Right atrium auricular region (tissue), 2 donors: ENCODE measurements at places on chromosomes 1 and 21. TPM values are rescaled to one million over a fixed set of nuclear protein-coding genes. Genes with fewer than 3 reads are reported as not detected.

- no peak for DNase-seq
Measured at GRCh38 chr1:229208481-229208880, 62.4 kb upstream of the RAB4A start.

DNA sequence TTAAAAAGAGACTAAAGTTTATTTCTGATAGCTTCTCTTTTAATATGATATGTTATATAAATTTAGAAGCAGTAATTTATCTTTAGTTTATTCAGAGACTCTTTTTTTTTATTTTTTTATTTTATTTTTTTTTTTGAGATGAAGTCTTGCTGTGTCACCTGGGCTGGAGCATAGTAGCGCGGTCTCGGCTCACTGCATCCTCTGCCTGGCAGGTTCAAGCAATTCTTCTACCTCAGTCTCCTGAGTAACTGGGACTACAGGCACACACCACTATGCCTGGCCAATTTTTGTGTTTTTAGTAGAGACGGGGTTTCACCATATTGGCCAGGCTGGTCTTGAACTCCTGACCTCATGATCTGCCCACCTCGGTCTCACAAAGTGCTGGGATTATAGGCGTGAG, 89.6 kb downstream of the DISP1 start:
- DNase-seq: no peak

GRCh38 chr1:118479351-118479750, 294.3 kb upstream of the SPAG17 start:
- no peak for DNase-seq

DNA sequence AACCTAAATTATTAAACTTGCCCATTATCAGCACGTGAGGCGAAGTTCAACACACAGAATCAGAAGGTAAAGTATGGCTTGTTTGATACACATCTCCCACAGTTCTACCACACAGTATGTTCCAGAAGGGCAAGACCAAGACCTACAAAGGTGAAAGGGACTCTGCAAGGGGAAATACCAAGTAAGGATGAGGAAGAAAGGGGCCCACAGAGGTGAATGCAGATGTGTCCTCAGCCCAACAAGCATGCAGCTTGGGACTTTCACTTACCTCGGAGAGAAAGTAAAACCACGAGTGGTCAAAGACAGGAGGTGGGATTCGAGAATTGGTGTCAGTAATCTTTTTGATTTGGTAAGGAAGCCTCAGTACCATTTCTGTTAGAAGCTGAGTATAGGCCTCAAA, 85.8 kb downstream of the UBR4 start:
- DNase-seq: no peak

GRCh38 chr1:19476450-19477190, 8.7 kb downstream of the CAPZB start:
- no peak for DNase-seq

FOXD2 gene
- total RNA-seq: not detected

DNA sequence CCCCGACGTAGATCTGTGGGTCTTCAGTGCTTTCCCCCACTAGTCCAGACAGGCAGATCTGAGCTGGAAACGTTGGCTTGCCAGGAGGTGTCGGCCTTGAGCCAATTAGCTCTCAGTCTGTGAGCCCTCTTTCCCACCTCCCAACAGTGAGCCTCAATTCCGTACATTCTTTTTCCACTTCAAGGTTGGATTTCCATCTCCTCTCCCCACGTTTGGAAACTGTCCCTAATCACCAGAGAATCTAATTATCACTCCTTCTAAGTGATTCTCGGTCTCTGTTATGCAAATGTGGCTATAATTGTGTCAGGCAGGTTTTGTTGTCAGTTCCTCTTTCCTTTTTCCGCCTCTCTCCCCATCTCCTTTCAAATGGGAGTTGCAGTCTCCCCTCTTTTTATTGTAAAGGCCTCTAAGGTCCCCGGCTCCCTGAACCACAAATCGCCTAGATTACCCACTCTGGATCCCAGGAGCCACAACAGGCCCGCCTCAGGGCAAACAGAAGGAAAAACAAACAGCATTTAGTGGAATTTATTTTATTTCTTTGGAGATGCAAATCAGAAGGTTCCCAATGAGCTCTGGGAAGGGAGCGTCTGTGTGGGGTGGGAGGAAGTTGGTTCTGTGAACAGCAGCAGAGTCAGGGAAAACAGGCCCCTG, 29.4 kb upstream of the LRRN2 start:
- DNase-seq: no peak

LRRC3 gene
- total RNA-seq: 1.7 TPM

FCGR3A gene
- 2.9 TPM for total RNA-seq

DNA sequence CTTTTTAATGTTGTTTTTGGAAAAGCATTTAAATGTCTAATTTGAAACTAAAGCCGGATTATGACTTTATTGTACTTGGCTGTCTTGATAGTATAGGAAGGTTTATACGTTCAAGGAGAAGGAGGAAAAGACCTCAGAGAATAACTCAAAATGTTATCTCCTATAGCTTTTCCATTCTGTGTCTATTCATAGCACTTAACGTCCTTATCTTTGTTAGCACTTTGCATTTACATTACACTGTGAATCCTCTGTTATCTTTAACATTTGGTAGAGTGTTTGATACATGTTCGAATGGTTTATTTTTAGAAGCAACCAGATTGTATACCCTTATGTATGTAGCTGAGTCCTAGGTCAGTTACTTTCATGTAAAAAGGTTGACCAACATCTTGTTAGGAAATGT, 50.8 kb upstream of the PODN start:
- no peak for DNase-seq

- no peak for DNase-seq
Measured at GRCh38 chr1:61956016-61956645, 213.9 kb downstream of the PATJ start.

DNA sequence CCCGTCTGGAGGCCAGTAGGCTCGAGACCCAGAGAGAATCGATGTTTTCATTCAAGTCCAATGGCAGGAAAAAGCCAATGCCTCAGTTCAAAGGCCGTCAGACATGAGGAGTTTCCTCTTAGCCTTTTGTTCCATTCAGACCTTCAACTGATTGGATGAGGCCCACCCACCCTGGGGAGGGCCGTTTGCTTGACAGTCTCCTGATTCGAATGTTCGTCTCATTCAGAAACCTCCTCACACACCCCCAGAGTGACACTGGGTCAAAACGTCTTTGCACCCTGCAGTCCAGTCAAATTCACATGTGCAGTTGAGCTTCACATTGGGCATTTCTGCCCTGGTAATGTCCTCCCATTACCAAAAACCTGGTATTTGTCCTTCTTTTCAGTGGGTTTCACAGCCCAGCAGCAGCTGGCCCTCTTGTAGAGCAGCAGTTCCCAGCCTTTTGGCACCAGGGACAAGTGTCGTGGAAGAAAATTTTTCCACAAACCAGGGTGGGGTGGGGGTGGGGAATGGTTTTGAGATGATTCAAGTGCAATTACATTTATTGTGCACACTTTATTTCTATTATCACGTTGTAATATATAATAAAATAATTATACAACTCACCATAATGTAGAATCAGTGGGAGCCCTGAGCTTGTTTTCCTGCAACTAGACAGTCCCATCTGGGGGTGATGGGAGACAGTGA, 40.1 kb downstream of the RSPH1 start:
- no peak for DNase-seq

IRF6 gene
- 30.4 TPM for total RNA-seq

- DNase-seq: no peak
Measured at GRCh38 chr1:196399713-196400112, 208.5 kb downstream of the KCNT2 start.

GRCh38 chr21:41866274-41866809, 12.8 kb downstream of the PRDM15 start:
- no peak for DNase-seq

DNA sequence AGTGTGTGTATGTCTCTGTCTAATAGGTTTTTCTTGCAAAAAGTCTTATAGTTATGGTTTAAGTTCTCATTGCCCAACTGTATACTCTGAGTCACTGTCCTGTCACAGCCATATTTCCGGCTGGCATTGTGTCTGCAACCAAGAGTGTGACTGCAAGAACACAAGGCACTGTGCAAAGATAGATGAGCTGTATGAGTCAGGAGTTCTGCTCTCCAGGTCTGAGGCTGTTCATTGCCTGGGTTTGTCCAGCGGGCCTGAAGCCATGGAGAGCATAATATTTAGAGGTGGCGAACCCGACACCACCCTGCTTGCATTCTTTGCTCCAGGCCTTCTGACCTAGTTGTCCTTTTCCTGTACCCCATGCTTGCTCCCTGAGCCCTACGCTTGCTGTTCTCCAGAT, 50.9 kb upstream of the CNIH3 start:
- DNase-seq: no peak

DNA sequence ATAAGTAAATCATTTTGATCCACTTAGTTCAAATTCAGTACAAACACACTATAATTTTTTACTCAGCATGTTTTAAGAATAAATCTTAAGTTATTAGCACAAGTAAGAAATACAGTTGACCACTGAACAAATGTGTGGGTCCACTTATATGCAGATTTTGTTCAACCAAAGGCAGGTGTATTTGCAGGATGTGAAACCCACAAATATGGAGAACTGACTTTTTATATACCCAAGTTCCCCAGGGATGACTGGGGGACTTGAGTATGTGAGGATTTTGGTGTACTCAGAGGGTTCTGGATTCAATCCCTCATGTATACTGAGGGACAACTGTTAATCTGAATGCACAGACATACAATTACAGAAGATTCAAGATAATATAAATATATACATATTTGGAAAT, 25.7 kb upstream of the ERICH3 start:
- DNase-seq: no peak

MSH4 gene
- 0.11 TPM for total RNA-seq

CHI3L2 gene
- 9.9 TPM for total RNA-seq

DNA sequence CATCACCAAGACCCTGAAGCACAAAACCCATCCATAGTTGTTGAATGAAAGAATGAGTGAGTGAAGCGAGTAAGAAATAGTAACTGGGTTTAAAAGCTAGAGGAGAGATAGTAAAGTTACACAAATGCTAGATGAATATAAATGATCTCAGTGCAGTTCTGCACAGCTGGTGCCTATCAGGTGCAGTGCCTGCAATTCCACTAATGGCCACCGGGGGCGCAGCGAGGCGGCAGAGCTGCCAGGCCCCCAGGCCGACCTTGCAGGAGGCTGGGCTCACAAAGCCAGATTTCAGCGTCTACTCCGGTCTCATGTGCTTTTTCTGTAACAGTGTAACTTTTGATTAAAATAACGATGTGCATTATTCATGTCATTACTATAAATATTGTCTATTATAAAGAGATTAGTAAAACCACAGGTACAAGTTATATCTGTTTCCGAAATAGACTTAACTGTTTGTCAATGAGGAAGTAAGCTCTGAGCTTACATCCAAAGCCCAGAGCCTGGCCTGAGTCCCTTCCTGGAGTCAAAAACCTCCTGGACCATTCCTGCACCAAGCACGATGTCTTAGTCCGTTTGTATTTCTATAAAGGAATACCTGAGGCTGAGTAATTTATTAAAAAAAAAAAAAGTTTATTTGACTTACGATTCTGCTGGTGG, 477.6 kb downstream of the NPHP4 start:
- DNase-seq: no peak

ANKRD45 gene
- total RNA-seq: 0.35 TPM

DNA sequence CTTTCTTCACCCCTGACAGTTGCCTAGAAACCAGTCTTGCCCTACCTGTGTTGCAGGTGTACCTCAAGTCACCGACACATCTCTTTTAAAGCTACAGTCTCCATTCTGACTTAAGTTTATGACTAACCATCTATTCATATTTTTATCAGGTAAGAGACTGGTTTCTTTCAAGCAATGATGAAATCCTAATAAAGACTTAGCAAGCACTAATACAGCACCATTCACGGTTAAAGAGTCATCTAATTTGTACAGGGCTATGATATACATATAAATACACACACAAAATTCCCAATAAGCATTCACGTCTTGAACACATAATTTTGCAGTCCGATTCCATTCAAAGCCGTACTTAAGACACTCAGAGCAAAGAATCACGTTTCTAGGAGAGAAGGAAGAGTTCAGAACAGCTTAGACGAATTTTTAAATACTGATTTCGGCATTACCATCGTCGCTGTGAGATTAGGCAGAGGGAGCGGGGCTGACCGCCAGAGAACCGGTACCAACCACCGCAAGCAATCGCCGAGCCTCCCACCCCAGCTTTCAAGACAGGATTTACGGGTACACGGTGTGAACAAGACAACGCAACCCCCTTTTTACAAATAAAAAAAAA, 943 bp downstream of the ERRFI1 start:
- DNase-seq: no peak

PCBP3 gene
- total RNA-seq: 2.3 TPM

GRCh38 chr1:74356493-74356892, 121.3 kb downstream of the TNNI3K start:
- DNase-seq: no peak

- no peak for DNase-seq
Measured at GRCh38 chr1:217457016-217457415, 173.9 kb downstream of the GPATCH2 start.

GRCh38 chr1:26353210-26353859, 595 bp downstream of the CRYBG2 start:
- no peak for DNase-seq

- DNase-seq: peak; percentile 61
Measured at GRCh38 chr1:178092878-178093493, 918 bp upstream of the RASAL2 start.

OLIG1 gene
- not detected for total RNA-seq

DSCAM gene
- not detected for total RNA-seq

- DNase-seq: no peak
Measured at GRCh38 chr21:18989953-18990495, 586.4 kb upstream of the TMPRSS15 start.

DNA sequence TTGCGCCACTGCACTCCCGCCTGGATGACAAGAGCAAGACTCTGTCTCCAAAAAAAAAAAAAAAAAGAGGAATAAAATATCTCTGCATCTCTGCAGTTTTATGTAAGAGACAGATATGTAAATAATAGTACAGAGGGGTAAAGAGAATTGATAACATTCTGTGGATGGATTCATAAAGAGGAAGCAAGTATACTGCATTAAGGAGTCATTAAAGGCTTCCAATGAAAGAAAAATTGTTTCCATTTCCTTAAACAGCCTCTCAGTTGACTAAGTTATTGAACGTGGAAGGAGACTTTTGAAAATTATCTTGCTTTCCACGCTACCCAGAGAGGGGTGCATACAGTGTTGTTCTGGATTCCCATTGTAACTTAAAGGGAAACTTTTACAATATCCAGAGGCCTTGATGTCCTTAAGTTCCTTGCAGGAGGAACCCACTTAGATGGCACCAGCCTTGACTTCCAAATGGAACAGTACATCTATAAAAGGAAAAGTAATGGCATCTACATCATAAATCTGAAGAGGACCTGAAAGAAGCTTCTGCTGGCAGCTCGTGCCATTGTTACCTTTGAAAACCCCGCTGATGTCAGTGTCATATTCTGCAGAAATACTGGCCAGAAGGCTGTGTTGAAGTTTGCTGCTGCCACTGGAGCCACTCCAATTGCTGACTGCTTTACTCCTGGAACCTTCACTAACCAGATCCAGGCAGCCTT, 13.8 kb downstream of the CEP350 start:
- no peak for DNase-seq

- DNase-seq: no peak
Measured at GRCh38 chr1:43769350-43769908, 62.1 kb downstream of the ST3GAL3 start.

GRCh38 chr1:109776206-109776835, 12.6 kb upstream of the EPS8L3 start:
- DNase-seq: no peak
